ENCODE measurements at places on chromosomes 12 and 14.

DNA sequence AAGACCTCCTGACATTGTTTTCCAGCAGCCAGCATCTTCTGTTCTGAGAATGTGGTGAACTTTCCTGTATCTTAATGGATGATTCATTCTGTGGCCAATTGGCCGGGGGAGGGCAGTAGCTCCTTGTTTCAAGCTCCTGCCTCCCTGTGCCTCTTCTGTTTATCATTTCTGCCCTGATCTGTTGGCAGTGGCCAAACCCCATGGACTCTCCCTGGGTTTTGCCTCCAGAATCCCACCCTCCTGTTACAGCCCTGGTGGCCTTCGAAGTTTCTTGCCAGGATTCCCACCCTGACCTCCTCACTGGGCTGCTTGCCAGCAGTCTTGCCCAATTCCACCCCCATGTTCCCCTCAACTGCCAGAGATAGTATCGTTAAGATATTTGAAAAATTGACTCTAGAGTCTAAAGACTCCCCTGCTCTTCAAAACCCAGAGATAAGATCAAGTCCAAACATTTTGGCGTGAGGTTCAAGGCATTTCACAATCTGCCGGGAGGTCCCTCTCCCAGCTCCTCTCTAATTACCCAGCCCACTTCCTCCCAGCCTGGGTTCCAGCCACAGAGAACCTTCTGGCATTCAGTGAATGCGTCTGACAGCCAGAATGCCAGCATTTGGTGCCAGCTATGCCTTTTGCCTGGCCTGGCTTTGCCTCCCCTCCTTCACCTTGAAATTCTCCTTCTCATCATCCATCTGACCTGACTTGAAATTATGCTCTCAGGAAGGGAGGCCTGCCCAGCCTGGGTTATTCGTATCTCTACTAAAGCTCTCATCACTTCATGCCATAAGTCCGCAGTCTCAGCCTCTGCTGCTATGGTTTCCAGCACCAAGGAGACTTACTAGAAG, 37.7 kb upstream of the TXNRD1 start:
- no peak for DNase-seq

DNA sequence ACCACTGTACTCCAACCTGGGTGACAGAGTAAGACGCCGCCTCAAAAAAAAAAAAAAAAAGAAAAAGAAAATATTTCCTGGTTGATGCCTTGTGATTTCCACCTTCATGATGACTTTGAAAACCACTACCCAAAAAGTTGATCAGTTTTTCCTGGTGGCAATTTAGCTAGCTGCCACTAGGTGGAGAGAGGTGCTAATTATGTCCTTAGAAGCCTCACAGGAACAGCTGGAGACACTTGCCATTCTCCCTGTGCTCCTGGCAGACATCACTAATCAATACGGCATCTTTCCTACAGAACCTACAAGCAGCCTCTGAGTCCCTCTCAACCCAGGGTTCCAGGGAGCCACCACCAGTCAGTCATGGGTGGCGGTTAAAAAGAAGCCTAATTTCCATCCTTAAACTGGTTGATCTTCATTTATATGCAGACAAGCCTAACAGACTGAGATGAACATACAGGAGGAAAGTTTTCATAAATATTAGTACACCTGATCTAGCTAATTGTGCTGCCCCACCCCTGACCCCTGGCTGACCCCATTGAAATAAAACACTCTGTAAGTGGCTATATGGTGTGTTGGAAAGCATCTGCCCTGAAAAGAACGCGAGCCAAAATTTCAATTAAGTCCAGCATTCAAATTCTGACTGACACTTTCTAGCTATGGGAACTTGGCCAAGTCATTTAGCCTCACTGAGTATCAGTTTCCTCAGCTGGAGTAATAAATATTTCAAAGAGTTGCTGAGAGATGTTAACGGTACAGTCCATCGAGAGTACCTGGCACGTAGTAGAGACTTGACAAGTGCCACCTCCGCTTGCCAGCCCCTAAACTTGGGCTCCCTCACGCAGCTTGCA, 6.2 kb upstream of the OAS1 start:
- DNase-seq = peak; percentile 7

- DNase-seq = no peak
Observed at GRCh38 chr12:75000120-75000519, 209.5 kb downstream of the KCNC2 start.

DNA sequence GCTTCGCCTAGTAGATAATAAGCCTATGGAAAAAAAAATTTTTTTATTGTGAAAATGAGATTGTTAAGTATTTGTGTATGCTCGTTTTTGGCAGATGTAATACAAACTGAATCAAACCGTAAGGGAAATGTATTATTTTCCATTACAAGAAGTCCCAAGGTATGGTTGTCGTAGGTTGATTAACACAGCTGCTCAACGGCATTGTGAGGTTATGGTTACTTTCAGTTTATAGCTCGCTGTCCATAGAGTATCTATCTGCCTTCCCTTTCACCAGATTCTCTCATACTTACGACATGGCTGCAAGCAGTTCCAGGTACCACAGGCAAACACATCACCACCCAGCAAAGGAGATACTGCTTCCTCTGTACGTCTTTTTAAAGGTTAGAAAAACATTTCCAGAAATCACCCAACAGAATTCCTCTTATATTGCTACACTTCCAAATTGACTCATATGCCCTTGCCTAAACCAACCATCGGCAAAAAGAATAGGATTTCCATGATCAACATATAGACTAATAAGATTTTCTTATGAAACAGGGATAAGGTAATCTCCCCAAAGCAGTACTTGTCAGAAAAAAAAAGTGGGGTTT, 338.6 kb downstream of the SYT1 start:
- DNase-seq = no peak

GRCh38 chr12:51399891-51400290, 8.7 kb upstream of the GALNT6 start:
- DNase-seq = no peak

- no peak for DNase-seq
Observed at GRCh38 chr14:103805708-103806107, 41.7 kb downstream of the PPP1R13B start.

GRCh38 chr14:22892488-22892887, 9.5 kb downstream of the REM2 start:
- DNase-seq = no peak

DNA sequence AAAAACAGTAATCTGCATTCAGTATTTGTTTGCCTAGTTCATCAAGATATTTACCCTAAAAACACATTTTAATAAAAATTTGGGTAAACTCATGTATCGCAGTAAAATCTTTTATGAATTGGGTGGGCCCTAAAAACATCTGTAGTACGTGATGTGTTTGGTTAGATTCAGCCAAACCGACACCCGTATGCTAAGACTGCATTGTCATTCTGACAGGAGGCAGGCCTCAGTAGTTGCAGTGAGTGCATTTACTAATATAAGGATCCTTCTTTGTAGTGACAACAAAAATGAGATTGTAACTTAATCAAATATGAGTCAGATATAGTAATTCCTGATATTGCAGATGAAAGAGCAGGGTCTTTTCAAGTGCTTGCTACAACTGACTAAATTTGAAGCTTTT, 191.8 kb downstream of the SLC16A7 start:
- no peak for DNase-seq

DNA sequence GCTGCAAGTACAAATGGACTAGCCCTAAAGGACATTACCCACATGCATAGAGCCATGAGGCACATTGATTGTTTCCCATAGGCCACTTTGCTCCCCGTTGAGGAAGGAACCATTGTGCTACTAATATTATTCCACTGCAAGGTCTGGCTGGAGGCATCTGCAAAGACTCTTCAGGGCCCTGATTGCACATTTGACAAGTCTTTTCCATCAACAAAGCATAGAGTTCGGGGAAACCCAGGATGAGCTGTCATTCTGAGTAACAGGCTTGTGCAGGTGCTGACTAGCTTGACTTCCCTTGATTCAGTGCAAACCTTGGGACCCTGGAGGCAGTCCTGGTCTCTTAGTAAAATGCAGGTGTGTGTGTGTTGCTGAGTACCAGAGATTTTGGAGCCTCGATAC, 73.8 kb downstream of the SUSD6 start:
- no peak for DNase-seq
